ENCODE measurements at places on chromosomes 6 and 20.

GRCh38 chr20:19457611-19458010, 245.2 kb downstream of the SLC24A3 start:
- no peak for DNase-seq

- no peak for DNase-seq
Observed at GRCh38 chr6:83292900-83293843, 100.0 kb downstream of the RWDD2A start.

DNA sequence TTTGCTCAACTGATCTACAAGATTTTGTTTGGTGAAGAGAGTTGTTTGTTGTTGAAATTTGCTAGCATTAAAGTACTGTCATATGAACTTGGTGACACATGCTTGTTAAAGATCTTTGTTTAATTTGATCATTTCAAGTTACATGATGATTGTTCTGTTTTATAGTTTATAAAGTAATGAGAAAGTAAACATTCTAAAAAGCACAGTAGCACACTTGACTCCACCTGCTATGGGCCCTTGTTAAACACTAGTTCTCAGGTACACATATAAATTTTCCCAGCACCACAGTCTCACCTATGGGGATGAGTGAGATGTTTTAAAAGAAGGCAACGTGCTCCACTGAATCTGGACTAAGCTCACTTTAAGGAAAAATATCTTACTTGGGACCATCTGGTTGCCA, 14.1 kb downstream of the MCHR2 start:
- DNase-seq: no peak

DNA sequence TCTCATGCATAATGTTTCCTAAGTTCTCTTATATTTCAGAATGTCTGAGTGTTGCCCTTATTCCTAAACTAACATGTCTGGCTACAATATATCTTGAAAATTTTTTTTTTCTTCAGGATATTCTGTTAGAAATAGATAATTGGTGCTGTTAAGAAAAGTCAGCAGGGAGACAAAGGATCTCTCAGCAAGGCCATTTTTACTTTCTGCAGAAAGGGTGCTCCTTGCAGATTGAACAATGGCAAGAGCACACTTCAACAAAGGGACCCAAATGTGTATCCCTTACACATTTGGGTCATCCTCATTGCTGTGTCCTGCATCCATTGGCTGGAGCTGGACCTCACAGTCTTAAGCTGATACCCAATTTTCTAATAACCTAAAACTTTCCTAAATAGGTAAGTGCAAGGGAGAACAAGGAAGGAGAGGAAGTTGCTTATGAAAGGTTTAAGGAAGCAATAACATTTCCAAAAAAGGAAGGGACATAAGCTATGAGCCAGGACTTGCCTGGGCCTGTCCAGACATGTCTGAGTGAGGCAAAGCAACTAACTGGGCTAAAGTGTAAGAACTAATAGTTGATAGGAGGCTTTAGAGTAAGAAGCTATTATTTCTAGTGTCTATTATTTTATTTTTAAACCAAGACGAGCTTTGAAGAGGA, 429.6 kb downstream of the BCKDHB start:
- no peak for DNase-seq

DNA sequence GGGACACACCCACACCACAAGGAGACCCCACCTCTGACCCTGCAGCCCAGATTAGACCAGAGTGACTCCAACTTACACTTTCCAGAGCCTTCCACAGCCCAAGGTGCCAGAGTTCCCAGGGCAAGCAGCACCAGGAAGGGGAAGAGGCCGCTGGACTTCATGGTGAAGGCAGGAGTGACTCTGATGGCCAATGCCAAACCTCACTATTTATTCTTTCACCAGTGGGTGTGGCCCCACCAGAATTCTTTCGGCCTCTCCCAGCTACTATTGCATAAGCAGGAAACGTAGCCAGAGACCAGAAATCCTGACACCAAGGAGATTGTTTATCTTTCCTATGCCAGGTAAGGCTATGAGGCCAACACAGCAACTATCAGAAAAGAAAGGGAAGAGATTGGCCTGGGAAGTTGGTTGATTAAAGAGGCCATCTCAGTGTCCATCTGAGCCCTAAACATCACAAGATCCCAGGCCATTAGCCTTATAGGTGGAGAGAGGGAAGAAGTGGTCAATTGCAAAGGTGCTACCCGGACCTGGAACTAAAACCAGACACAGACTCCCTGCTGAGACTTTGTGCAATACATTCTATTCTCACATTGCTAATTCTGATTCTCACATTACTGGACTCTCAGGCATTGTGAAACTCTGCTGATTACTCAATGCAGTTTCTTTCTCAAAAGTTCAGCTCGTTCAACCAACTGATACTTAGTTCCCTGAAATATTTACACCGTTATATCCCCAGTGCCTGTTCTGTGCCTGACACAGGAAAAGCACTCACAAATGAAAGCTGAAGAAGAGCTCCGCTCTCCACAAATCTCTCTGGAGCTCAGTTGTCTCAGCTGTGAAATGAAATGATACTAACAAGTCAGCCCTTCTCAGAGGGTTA, at the start of gene SLPI:
TSS of gene SLPI (minus strand) at position 182 of the 880 bp plus-strand sequence. CDS start at position 161, 21 bp downstream.
- DNase-seq: no peak

- DNase-seq: no peak
Observed at GRCh38 chr6:30483677-30484279, 5.5 kb upstream of the HLA-E start.

DNA sequence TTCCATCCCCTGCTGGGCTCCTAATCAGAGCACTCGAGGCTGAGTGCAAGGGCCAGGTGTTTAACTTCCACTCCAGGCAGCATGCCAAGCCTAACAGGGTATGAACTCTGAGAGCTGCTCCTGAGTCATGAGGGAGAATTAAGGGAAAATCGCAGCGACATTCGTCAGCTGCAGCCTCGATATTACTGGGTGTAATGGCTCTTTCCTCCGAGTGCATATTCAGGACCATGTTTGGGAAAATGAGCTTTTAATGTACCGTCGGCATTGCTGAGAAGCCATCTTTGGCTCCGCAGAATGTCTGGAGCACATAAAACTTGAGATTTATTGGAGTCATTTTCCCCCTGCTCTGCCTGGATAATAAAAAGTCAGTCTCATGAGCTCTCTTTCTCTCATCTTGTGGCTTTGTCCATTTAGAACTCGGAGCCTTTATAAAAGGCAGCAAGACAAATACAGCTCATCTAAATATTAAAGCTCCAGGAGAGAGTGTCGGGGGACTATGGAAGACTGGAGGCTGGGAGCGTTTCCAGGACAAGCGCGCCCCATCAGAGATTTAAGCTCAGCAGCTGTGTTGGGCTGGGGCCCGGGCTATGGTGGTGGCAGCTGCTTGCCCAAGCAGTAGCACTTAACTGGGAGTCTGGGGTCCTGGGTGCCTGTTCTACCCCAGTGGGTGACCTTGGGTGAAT, 103.7 kb downstream of the TOX2 start:
- no peak for DNase-seq

- no peak for DNase-seq
Observed at GRCh38 chr20:57460781-57461465, 64.0 kb downstream of the CTCFL start.

- no peak for DNase-seq
Observed at GRCh38 chr20:23684261-23684660, 4.6 kb downstream of the CST4 start.

GRCh38 chr6:97630604-97631003, 347.6 kb upstream of the MMS22L start:
- no peak for DNase-seq

- no peak for DNase-seq
Observed at GRCh38 chr20:53829255-53829723, 235.7 kb upstream of the ZNF217 start.

- DNase-seq: peak; percentile 8
Observed at GRCh38 chr6:22062807-22063408, 233.9 kb downstream of the PRL start.
